ENCODE measurements at places on chromosomes 16 and 17.

DNA sequence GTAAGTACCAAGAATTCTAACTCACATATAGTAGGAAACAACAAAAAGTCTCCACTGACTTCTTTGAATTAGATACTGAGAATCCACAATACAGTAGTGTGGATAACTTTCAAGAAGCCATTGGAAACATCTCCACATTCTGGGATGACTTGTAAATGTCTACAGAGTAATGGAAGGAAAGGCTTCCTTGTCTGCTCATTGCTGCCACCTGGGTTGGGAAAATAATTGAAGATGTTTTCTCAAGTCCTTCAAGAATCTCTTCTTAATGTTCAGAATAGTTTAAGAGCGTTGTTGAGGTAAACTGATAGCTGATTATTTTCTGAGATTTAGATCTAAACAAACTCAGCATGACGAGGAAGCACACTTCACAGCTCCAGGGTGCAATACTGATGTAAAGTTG, 14.0 kb downstream of the CPSF4L start:
- DNase-seq = no peak

DNA sequence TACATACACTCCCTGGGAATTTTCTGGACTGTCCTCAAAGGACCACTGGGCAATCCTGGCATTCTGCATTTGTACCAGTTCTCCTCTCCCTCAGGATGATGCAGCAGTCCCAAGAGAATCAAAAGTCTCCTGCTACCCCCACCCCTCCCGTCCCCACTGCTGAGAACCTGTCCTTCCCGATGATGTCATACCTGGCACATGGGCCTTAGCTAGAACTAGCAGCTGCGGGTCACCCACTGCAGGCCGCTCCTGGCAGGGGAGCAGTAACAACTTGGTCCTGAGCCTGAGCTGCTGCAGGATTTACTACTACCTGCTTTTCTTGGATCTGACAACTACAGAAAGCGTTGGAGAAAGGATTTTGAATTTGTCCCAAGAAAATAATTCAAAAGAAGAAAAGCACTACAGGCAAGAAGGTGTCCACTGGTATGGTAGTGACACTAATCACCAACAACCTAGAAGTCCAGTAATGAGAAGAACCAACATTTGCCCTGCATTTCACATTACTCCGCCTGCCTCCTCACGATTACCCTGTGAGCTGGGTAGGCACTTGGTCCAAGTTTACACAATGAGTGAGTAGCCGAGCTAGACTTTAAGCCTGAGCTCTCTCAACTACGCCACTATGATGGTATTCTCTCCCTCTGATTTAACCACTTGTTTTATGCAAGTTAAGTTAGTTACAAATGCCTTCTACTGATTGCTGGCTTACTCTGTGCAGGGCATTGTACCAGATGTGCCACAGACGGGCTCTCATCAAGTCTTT, 55.3 kb upstream of the ETV4 start:
- DNase-seq = no peak

- no peak for DNase-seq
These were observed 3.5 kb upstream of the CPNE7 start for GRCh38 chr16:89572073-89572484.

GRCh38 chr17:1713878-1714426, 3.8 kb upstream of the TLCD2 start:
- no peak for DNase-seq

DNA sequence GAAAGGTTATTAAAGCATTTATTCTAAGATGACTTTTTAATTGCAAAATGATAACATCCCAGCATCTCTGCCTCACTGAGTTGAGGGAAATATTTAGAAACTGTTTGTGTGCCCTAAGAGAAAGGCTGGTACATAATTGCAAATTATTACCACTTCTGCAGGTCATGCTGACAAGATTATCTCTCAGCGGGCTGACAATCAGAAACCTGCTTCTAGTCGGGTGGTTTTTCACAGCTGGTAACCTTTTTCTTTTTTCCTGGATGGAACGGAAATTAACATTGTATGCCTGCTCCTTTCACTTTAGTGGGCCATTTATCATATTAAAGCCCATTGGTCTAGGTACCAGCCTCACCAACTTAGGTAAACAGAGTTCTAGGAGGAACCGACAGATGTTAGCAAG, 17.0 kb upstream of the NUDT7 start:
- no peak for DNase-seq

- no peak for DNase-seq
These were observed 4.3 kb upstream of the HSF5 start for GRCh38 chr17:58492238-58493121.

GRCh38 chr17:73308017-73308823, 3.6 kb downstream of the CDC42EP4 start:
- peak; percentile 22 for DNase-seq

DNA sequence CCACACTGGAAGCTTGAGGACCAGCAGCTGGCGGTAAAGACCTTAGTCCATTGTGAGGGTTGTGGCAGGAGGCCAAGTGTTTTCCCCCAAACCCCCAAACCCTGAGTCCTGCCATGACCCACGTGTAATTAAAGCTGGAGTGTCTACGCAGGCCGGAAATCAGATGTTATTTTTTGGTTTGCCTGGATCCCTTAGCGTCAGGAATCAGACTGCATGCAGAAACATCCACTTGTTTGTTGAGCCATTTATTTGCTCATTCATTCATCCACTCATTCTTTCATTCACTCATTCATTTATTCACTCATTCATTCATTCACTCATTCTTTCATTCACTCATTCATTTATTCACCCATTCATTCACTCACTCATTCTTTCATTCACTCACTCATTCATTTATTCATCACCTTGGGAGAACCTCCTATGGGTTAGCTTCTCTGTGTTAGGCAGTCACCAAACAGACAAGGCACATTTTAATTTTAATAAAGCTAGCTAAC, 313.1 kb downstream of the MAF start:
- DNase-seq = no peak

GRCh38 chr17:46984341-46984740, 5.3 kb upstream of the RPRML start:
- no peak for DNase-seq

DNA sequence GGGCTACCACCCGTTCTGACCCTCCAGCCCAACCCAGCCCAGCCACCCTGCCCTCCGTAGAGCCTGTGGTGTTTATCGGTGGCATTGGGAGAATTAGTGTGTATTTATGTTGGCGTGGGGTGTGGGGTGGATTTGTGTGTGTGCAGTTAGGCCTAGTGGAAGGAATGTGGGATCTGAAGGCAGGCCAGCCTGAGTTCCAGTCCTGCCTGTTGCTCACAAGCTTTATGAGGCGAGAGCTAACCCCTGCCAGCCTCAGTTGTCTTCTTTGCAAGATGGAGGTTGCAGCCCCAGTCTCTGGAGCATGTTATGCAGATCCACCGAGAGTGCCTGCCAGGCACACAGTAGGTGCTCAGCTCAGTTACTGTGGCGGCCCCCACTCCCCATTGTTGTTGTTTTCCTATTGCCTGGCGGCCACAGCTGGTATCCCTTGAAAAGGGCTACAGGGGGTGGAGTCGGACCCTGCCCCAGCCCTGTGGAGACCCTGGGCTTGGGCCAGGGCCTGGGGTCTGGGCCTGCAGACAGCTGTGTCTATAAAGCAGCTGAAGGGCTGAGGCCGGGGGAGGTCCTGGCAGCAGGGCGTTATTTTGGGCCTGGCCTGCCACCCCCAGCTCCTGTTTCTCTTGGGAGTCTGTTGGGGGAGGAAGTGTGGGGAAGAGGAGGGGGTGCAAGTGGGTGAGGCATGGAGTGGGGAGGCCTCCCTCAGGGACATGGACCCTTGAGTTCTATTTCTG, 5.1 kb downstream of the ERBB2 start:
- no peak for DNase-seq

- DNase-seq = no peak
These were observed 6.6 kb downstream of the ZNF500 start for GRCh38 chr16:4760221-4760910.

- no peak for DNase-seq
These were observed 158.3 kb downstream of the NTN1 start for GRCh38 chr17:9179602-9180001.

DNA sequence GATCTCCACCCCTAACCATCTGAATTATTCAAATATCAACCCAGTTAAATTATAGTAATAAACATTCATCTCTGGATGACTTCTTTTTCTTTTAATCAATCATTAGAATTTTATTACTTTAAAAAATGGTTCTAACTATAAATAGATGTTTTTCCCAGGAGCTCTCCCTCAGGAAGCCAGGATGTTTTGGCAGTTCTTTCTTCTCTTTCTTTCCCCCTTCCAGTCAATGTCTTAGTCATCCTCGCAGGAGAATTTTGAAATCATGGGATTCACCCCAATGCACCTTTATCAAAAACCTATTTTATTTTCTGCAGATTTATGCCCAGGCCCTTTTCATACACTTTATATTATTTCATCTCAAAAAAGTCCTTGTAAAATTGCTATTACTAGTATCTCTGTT, 711.6 kb downstream of the CDH11 start:
- DNase-seq = no peak

DNA sequence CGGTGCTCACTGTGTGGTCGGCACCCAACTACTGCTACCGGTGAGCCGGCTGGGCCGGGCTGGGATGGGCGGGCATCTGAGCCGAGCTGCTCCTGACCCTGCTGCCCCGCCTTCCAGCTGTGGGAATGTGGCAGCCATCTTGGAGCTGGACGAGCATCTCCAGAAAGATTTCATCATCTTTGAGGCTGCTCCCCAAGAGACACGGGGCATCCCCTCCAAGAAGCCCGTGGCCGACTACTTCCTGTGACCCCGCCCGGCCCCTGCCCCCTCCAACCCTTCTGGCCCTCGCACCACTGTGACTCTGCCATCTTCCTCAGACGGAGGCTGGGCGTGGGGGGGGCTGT, 6.9 kb downstream of the TBX6 start:
- no peak for DNase-seq

GRCh38 chr17:76704805-76705204, 6.0 kb downstream of the MXRA7 start:
- no peak for DNase-seq

GRCh38 chr17:82795615-82796014, 43.8 kb downstream of the TBCD start:
- DNase-seq = no peak

DNA sequence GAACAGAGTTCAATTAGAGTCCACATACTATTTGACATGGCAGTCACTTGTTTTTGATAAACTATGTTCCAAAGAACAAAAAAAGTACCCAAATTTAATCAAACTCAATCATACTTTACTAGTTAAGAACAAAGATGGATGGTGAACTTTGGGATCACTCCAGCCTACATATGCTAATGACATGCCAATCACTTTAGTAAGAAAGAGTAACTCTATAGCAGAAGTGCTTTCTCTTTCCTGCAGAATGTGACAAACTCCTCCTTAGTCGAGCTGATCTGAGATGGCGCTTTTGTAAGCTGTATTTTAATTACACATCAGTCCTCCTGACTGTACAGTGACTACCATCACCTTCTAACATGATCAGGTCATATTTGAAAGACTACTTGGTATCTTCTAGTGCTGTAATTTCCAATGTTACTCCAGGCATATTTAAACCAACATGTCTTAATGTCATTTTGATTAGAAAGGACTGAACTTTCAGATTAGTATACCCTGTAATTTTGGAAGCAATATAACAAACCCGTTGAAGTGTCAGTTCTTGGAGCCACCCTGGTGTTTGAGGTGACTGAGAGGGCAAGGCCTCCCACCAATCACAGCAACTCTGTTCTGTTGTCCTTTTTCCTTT, 4.1 kb downstream of the NETO2 start:
- no peak for DNase-seq

- no peak for DNase-seq
These were observed 123.6 kb upstream of the CRHR1 start for GRCh38 chr17:45660474-45660873.

DNA sequence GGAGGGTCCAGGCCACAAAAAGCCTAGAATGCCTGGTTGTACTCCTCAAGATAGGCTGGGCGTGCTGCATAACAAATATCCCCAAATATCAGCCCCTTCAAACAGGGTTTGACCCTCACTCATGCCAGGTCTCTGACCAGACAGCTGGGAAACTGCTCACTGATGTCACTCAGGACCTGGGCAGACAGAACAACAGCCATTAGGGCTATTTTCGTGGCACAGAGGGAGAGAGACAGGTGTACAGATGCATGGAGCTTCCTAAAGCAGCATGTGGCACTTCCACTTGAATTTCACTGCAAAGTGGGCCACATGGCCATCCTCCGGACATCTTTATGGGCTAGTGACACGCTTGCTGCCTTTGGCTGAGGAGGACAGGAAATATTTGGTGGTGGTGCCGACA, 73.1 kb downstream of the SREBF1 start:
- no peak for DNase-seq

GRCh38 chr16:54648575-54648974, 282.1 kb upstream of the IRX5 start:
- no peak for DNase-seq

DNA sequence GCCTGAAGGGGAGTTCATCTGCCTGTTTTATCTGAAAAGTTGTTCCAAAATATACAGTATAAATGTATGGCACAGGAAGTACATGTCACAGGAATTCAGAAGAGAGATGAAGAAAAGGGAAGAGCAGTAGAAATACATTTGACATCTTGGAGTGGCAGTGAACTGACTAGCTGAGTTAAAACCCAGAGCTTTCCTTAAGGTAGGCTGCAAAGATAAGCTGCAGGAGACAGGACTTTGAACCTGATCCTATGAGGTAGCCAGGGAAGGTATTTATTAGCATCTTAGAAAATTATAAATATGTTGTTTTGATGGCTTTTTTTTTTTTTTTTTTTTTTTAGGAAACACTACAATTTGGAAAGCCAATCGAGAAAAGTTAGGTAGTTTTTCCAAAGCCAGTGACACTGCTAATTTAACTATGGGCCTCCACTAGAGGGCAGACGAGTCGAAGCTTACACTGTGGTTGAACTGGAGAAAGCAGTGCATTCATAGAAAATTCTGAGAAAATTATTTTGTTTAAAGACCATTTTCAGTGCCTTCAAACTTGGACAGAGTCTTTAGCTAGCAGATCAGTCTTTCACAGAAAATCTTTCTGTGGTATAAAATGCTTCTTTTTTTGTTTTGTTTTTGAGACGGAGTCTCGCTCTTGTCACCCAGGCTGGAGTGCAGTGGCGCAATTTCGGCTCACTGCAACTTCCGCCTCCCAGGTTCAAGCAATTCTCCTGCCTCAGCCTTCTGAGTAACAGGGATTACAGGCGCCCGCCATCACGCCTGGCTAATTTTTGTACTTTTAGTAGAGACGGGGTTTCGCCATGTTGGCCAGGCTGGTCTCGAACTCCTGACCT, 122.3 kb downstream of the SSH2 start:
- peak; percentile 13 for DNase-seq
